Vagina (tissue), 2 donors: ENCODE measurements at places on chromosomes 12 and 14.

DNA sequence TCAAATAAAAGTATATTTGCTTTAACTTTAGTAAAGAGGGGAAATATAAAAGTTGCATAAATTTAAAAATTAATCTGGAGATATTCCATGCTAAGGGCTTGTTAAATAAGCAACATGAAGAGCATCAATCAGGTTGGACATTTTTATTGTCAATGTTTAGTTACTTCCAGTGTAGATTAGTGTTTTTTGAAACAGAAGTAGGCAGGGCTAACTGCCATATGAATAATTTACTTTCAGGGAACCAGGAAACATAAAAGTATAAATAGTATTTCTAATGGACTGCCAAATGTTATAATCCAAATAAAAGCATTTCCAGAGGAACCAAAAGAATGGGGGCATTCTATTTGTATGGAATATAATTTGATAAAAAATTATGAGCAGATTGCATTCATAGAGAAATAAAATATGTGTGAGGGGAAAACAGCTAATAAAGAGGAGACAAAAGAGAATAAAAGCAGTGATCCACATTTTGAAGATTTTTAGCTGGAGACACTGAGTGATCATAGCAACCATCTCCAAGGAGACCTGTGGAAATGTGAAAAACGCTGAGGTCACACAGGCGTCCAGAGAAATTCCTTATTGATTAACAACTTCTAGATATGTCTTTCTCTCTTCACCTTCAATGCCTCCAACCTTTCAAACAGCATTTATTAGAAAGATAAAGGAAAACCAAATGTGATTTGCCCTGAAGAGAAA lies 70.8 kb downstream of the SRGAP1 start:
- H3K27me3 ChIP-seq = no peaks in the 10 kb centered on the region
- H3K4me3 ChIP-seq = no peak overlapping the region
- no peak overlapping the region for H3K27ac ChIP-seq
- H3K36me3 ChIP-seq = no peaks in the 10 kb centered on the region

GRCh38 chr14:71474301-71475265 lies 457.6 kb upstream of the RGS6 start:
- H3K4me3 ChIP-seq = no peak overlapping the region
- H3K4me1 ChIP-seq = no peaks in the 10 kb centered on the region
- no peak for DNase-seq
- no peaks in the 10 kb centered on the region for H3K36me3 ChIP-seq

DNA sequence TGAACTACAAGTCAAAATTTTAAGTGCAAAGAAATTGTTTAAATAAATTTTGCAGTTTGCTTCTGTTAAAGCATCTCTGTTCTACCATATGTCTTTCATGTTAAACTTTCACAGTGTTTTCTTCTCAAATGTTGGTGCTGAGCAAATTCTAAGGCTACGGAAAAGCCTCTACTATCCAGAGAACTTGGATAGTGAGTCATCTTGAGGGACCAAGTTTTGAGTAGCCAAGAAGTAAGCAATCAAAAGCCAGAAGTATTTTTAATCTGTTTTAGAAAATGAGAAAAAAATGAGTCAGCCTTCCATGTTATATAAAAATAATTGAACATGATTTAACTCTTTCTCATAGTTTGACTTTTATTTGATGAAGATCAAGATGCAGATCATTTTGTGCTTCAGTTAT lies 3.3 kb downstream of the BRMS1L start:
- H3K27me3 ChIP-seq = no peaks in the 10 kb centered on the region
- H3K36me3 ChIP-seq = no peaks in the 10 kb centered on the region
- H3K27ac ChIP-seq = no peak overlapping the region
- no peak for DNase-seq
- no peak overlapping the region for H3K4me3 ChIP-seq

- peaks cover 23% of the 10 kb centered on the region for H3K4me1 ChIP-seq
- no peak for DNase-seq
- H3K27ac ChIP-seq = no peak overlapping the region
- no peaks in the 10 kb centered on the region for H3K27me3 ChIP-seq
- H3K4me3 ChIP-seq = no peak overlapping the region
- no peaks in the 10 kb centered on the region for H3K36me3 ChIP-seq
Observed at GRCh38 chr14:71437870-71438269, 494.4 kb upstream of the RGS6 start.

DNA sequence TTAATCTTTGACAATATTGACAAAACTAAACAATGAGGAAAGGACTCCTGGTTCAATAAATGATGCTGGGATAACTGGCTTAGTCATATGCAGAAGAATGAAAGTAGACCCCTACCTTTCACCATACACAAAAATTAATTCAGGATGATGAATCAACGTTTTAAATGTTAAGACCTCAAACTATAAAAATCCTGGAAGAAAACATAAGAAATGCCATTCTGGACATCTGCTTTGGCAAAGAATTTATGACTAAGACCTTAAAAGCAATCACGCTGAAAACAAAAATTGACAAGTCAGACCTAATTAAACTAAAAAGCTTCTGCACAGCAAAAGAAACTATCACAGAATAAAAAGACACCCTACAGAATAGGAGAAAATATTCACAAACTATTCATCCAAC lies 97.4 kb downstream of the LMNTD1 start:
- no peak overlapping the region for H3K27ac ChIP-seq
- H3K4me1 ChIP-seq = no peaks in the 10 kb centered on the region
- no peaks in the 10 kb centered on the region for H3K27me3 ChIP-seq
- DNase-seq = no peak
